ENCODE measurements at places on chromosomes 7 and 10. TPM values are rescaled to one million over a fixed set of nuclear protein-coding genes. Genes with fewer than 3 reads are reported as not detected.

Gene HACD1
- 20.6 TPM for total RNA-seq

Gene NKX2-3
- not detected for total RNA-seq

Gene IGFBP3
- 21.3 TPM for total RNA-seq

Gene BTBD16
- total RNA-seq: not detected

Gene BBS9
- 27.1 TPM for total RNA-seq

Gene TBC1D12
- total RNA-seq: 9.2 TPM

Gene TFEC
- 0.16 TPM for total RNA-seq

Gene TSPAN33
- total RNA-seq: 0.16 TPM

Gene ZNF503
- 16.4 TPM for total RNA-seq

Gene XRCC2
- total RNA-seq: 0.26 TPM

Gene INHBA
- total RNA-seq: 7.9 TPM

Gene MLXIPL
- 0.16 TPM for total RNA-seq

Gene LRRN3
- total RNA-seq: 1.4 TPM

Gene AS3MT
- total RNA-seq: 8.1 TPM

Gene IDI1
- 35.8 TPM for total RNA-seq

Gene ASB4
- not detected for total RNA-seq

Gene SPDYE3
- not detected for total RNA-seq

Gene CD36
- total RNA-seq: 1.0 TPM

Gene CLEC5A
- total RNA-seq: not detected

Gene PDCD11
- total RNA-seq: 21.6 TPM

Gene CARD11
- total RNA-seq: not detected

Gene FFAR4
- not detected for total RNA-seq

Gene ATE1
- total RNA-seq: 16.1 TPM

Gene COL17A1
- total RNA-seq: 0.94 TPM

Gene CCDC7
- total RNA-seq: 18.0 TPM

Data from bronchial smooth muscle cell (primary cell).